Kidney epithelial cell (primary cell): ENCODE measurements at places on chromosomes 16 and 17. TPM values are rescaled to one million over a fixed set of nuclear protein-coding genes. Genes with fewer than 3 reads are reported as not detected.

KRT17 gene
- total RNA-seq, result 208 and 216 TPM in 2 replicates

DNA sequence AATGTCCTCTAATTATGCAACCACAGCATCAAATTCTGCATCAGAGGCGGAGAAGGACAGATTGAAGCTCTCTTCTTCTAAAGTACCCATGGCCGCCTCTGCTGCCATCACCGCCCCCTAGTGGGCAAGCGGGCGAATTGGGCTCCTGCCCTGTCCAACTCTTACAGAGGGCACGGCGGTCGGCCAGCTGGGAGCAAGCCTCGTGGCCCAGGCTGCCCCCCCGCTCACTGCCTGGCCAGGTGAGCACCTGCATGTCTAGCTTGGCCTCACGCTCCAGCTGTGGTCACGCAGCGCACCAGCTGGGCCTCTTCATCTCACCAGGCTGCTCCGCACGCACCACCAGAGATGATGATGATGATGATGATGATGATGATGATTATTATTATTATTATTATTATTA, 146.1 kb upstream of the TOM1L1 start:
- DNase-seq, result no peak

DNA sequence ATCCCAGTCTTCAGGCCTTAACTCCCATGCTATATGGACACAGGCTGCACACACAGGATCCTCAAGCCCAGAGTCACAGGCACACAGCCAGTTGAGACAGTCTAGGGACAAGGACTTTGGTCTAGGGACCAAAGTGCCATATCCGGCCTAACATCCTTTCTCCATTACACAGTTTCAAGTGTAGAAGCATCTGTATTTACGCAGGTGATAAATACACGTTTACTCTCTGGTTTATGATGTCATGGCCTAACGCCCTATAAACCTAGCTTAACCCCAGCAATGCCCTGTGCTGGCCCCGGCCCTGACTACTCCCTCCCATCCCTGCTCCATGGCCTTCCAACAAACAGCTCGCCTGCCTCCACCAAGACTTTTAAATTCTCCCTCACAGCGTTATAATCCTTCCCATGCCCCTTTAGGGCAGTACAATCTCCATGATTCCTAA, 17.1 kb downstream of the CUEDC1 start:
- no peak for DNase-seq

DNA sequence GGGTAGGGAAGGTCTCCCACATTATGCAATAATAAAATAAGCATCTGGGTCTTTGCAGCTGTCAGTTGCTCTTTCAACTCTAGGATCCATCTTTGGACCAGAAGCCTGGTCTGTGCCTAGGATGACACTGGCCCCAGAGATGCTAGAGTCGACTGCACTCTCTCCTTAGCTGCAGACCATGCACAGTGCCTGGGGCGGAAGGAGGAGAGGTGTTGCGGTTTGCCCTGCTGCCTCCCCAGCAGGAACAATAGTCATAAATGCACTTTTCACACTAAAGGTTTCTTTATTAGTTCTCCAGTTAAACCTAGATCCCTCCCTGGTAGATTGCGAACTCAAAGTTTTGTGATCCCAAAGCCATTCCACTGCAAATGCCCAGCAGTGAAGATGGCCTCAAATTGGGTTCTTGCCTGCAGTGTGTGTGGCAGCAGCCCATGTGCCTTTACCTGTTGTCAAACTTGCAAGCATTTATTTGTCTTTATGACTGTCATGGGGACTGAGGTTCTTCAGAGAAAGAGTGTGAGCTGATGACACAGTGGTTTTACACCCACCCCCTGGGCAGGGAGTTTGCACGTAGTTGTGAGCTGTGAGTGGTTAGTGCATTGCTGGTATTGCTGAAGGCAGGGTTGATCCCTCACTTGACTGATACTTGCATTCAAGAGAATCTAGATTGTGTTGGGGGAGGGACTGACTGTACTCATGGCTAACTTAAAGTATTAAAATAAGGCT, 10.3 kb downstream of the ATXN1L start:
- DNase-seq, result no peak

TBX2 gene
- total RNA-seq, result 7.3 and 7.7 TPM in 2 replicates

DNA sequence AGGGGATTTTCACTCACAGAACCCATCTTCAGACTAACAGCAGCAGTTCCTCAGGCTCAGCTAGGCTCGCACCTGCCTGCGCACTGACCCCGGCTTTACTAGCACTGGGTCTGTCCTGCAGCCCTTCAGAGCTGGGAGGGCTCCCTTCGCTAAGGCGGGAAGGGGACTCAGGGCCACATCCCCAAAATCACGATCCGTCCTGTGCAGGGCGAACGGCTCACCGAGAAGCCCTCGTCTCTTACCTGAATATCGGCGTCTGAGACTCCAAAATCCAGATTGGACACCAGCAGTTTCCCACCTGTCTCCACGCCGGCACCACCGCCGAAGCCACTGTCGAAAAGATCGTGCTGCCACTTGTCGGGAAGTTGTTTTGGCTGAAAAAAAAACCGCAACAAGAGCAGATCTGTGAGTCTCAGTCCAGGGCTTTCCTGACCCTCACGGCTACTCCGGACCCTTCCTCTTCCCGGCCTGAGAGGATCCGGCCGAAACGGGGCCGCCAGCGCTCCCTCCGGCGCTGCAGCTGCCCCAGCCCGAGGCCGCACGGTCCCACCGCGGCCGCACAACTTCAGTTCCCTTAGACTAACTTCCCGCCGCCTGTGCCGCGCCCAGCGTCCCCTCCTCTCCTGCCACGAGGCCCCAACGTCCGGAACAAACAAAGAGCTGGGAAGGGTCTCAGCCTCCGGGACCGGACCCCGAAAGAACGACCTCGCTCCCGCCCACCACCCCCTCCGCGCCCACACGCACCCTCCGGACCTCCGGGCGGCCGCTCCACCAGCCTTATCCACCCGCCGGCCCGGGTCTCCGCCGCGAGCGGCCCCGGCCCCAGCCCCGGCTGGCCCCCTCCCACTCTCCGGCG, 711 bp downstream of the ALYREF start:
- no peak for DNase-seq
